ENCODE measurements at places on chromosomes 13 and 19. TPM values are rescaled to one million over a fixed set of nuclear protein-coding genes. Genes with fewer than 3 reads are reported as not detected.

LRP3 gene
- total RNA-seq, result 54.8 TPM

DNA sequence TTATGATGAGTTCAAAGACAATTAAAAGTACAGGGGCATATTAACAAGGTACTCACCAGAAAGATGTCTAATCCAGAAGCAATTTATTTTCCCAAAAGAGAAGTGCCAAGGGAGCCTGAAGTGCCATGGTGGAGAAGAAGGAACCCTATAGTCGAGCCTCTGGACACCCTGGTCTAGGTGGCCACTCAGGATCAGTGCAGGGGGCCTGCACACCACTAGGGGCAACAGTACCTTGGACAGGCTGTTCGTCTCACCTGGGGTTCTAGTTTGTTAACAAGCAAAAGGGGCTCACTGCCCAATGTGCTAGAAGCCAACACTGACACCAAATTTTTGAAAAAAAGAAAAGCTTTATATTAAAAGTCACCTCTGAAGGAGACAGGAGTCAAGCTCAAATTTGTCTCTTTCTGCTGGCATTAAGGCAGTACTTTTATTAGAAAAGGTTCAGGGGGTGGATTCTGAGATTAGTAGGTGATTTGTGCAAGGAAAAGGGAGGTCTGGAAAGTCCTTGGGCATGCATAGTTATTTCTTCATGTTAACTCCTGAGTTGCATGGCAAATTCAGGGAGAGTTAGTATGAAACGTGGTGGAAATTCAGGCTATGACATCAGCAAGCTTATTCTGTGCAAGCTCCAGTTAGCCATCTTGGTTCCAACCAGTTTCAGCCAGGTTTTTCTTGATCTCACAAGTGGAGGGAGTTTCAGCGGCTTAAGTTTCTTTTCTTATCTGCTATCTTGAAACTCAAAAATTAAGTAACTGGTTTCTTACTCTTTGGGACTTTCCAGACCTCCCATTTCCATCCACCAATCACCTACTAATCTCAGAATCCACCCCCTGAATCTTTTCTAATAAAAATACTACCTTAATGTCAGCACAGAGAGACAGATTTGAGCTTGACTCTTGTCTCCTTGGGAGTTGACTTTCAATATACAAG lies 884 bp upstream of the CBY2 start:
- DNase-seq, result no peak

- DNase-seq, result no peak
These were observed 435 bp upstream of the OBI1 start for GRCh38 chr13:78659450-78659730.

DNA sequence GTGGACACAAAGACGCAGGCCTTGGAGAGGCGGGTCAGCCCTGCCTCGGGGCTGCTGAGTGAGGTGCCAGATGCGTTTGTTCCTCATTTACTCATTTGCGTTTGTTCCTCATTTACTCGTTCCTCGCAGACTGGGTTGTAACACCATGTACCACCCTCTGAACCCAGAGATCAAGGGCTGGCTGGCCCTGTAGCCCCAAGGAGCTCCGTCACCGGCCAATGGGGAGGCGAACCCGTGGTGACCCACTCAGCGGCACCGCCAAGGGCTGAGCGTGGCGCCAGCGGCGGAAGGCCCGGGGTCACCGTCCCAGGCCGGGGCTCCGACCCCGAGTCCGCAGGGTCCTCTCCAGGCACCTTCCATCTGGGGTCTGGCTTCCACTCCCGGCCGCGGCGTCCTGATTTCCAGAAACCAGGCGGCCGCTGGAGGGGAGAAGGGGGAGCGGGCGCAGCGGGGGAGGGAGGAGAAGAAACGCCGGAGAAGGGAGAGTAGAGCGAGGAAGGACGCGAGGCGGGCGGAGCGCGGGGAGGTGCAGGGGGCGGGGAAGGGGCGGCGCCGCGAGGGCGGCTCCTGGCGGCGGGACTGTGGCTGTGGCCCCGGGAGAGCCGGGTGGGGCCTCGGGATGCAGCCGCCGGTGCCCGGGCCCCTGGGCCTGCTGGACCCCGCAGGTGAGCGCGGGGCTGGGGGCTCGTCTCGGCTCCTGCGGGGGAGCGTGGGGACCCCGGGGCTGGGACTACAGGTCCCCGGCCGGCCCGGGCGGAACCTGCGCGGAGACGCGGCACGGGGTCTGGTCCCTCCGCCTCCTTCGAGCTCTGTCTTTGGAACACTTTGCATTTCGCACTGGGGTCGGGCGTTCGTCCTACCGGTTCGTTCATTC lies at the start of gene TMEM255B:
Gene TMEM255B (plus strand): TSS at position 576 of the 874 bp plus-strand sequence. CDS start 44 bp downstream, at position 620.
- no peak for DNase-seq

COG3 gene
- total RNA-seq, result 23.1 TPM

SIGLEC5 gene
- not detected for total RNA-seq

NECTIN2 gene
- 240 TPM for total RNA-seq

- no peak for DNase-seq
These were observed 19.4 kb downstream of the CNFN start for GRCh38 chr19:42370626-42371175.

DNA sequence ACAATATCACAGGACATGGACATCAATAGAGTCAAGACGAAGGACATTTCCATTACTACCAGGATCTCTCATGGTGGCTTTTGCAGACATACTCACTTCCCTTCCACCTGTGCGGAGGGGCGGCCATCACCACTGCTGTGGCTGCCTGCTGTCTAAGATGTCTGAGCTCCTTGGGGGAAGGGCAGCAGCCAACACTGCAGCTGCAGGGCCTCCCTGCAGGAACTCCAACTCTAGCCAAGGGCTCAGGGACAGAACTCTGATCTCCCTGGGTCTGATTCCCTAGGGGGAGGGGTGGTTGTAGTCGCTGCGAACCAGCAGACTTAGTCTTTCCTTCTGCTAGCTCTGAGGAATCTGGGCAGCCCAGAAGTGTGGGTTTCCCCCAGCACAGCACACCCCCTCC lies 78.9 kb upstream of the ANKRD10 start:
- DNase-seq, result no peak

SLC25A41 gene
- total RNA-seq, result not detected

TMPRSS9 gene
- not detected for total RNA-seq

GRCh38 chr13:25375727-25376358 lies 4.1 kb downstream of the ATP8A2 start:
- no peak for DNase-seq

GRCh38 chr19:51173681-51174080 lies 31.6 kb downstream of the SIGLEC7 start:
- no peak for DNase-seq

JSRP1 gene
- total RNA-seq, result 2.2 TPM

PALM gene
- 49.8 TPM for total RNA-seq

KLF1 gene
- not detected for total RNA-seq

ACP7 gene
- total RNA-seq, result 0.33 TPM

CRLF1 gene
- 16.5 TPM for total RNA-seq

- no peak for DNase-seq
These were observed at the start of gene RNF225 for GRCh38 chr19:58395220-58395978. TSS of gene RNF225 (plus strand) at chr19:58395656. CDS start at chr19:58396090, 434 bp downstream.

- DNase-seq, result no peak
These were observed 70.1 kb downstream of the CAB39L start for GRCh38 chr13:49373716-49374115.

ZNF99 gene
- under 0.01 TPM for total RNA-seq

ZNF773 gene
- total RNA-seq, result 7.9 TPM

DNA sequence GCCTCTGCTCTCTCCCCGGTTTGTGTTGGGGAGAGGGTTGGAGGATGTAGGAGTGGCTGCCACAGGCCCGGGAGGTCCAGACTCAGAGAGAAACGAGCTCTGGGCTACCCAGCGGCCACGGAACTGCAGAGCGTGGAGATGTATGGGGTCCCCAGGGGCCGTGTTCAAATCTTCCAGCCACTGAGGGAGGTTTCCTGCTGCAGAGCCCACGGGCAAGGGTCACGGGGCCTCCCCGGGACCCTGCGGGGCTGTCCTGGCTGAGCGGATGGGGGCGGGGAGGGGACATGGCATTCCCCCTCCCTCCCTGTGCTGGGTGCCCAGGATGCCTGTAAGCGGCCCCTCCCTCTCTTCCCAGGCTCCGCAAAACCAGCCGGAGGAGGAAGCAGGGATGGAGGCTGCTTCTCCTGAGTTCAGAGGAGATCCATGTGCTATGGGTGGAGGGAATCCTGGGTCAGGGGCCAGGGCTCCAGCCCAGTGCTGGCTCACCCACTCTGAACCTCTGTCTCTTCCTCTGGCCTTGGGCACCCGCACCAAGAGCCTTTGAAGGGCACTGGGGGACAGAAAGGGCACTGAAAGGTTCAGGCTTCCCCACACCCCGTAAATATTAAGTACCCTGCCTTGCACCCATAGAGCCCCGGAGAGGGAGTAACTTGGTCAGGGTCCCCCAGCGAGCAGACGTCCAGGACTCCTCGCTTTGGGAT lies 22.6 kb downstream of the SMIM24 start:
- no peak for DNase-seq

DNA sequence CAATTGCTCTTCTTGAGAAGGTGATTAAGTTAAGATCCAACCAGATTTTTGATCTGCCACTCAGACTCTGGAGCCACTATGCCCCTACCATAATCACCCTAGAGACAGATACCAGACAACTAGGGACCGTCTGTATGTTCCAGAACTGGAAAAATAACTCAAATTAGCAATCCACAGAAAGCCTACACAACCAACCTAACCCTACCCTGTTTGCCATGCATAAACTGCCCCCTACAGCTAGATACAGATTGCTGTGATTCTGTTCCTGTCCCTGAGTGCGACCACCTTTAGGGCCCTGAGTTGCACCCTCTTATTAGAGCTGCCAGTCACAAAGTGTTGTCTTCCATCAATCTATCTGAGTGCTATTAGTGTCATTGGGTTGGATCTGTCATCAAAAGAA lies 929.8 kb upstream of the SLITRK1 start:
- no peak for DNase-seq

- no peak for DNase-seq
These were observed 1339.4 kb downstream of the EFNB2 start for GRCh38 chr13:105196052-105196451.

All from kidney epithelial cell (primary cell).